ENCODE measurements at places on chromosomes 7 and 10.
A peak's percentile ranks its signal among the peaks of the same experiment; 100 is the strongest.

DNA sequence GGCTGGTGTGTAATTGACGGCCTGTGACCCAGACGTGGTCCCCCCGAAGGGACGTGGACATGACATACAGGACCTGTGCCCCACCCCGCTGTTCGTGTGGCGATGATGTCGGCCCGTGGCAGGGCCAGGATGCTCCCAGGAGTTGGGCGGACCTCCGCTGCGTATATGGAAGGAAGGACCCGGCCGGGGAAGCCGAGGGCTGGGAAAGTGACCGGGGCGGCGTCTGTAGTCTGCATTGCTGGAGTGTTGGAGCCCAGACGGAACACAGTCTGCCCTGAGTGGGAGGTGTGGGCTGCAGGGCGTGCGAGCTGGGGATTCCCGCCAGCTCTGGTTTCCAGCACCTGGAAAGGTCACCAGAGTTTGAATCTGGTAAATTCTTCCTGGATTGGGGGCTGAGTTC lies 45.0 kb upstream of the FOXL3 start:
- DNase-seq: no peak

DNA sequence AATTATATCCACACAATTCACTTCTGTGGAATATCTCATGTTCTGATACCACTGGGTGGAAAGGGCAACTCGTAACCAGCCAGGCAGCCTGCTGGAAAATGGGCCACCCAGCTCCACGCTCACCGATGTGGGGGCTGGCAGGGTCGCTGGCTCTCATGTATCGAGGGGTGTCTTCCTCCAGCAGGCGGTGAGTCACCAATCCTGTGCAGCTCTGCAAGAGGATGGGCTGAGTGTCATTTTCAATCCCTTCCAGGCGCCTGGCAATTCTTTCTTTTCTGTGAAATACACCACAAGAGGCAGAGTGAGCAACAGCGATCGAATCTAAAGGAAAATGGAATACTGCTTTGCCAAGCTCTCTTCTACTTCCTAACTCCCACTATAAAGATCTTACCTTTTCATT lies 80.1 kb downstream of the SVIL start:
- DNase-seq: no peak

- DNase-seq: no peak
Observed at GRCh38 chr7:149334219-149334618, 72.2 kb downstream of the ZNF783 start.

- DNase-seq: no peak
Observed at GRCh38 chr7:71386152-71386785, 254.3 kb downstream of the GALNT17 start.

DNA sequence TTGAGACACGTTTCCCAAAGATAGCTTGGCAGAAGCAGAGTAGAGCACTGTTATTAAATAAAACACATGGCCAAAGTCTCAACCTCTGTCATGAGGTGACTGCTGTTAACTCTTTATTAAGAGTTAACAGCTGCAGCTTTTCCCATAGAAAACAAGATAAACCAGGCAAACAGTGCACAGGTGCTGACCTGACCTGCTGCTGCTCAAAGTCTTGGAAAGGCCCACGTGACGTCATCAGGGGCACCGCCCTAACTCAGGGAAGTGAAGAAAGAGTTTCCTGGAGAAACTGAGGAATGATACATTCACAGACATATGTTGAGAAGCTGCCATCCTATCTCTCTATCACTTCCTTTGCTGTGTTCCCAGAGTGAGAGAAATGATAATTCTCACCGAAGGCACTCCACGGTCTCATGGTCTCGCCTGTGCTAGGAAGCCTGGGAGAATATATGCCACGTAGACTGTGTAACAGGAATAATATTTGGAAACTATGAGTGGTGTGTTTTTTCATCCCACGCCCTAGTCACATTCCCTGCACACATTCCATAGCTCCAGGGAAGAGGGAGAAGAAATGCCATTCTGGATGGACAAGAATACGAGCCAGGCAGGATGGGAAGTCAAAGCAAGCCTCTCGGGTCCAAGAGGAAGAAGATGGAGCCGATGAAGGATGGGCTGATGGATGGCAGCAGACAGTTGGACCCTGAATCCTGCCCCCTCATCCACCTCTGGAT lies 146.2 kb upstream of the NFE2L3 start:
- no peak for DNase-seq

DNA sequence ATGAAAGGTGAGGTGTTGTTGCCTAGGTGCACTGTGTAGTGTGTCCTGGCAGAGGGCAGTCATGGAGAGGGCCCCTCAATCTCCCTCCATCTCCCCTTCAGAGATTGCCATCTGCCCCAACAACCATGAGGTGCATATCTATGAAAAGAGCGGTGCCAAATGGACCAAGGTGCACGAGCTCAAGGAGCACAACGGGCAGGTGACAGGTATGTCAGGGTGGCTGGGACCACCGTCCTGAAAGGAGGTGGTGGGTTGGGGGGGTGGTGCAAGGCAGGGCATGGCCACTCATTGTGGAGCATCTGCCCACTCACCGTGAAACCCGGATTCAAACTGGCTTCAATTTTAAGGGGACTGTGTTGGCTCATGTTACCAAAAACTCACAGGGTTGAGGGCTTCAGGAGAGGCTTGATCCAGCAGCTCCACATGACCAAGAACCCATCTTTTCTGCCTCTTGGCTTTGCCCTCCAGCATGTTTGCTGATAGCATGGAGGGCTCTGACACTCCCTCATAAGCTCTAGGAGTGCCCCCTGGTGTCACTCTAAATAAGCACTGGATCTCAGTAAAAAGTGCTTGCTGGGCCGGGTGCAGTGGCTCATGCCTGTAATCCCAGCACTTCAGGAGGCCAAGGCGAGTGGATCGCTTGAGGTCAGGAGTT lies 12.2 kb downstream of the ARPC1B start:
- DNase-seq: no peak

DNA sequence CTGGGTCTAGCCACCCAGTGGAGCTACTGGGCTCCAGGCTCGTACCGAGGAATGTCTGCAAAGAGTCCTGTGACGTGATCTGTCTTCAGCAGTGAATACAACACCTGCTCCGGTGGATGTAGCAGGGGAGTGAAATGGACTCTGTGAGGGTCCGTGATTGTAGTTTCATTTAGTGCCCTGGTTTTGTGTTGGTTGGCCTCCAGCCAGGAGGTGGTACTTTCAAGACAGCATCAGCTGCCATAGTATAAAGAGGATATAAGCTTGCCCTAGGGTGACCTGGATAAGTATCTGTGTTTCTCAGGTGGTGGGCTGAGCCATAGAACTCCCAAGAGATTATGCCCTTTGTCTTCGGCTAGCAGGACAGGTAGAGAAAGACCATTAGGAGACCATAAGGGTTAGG lies 24.6 kb upstream of the WNT2 start:
- no peak for DNase-seq

GRCh38 chr7:14570750-14571607 lies 331.6 kb downstream of the DGKB start:
- DNase-seq: no peak

GRCh38 chr7:49703337-49703736 lies 70.1 kb upstream of the VWC2 start:
- no peak for DNase-seq

- no peak for DNase-seq
Observed at GRCh38 chr7:3862774-3863173, 561.7 kb downstream of the SDK1 start.

DNA sequence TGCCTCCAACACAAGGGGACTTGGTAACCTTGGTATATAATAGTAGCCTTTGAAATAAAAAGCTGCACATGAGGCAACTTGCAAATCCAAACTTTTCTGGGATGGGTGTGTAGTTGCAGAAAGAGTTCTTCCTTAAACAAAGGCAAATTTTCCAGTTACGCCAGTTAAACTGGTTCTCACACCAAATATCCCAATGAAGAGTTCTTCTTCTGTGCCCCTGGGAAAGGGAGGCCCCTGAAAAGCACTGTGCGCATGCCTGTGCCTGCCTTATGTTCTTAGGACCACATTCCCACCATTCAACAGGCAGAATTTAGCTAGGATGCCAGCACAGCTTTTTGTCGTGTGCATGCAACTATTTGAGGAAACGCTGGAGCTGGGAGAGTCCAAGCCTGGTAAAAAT lies 164.8 kb upstream of the SLC25A13 start:
- no peak for DNase-seq

GRCh38 chr10:3625959-3626751 lies 158.9 kb downstream of the KLF6 start:
- DNase-seq: no peak

- no peak for DNase-seq
Observed at GRCh38 chr7:5677538-5678294, 103.7 kb downstream of the RNF216 start.

- no peak for DNase-seq
Observed at GRCh38 chr7:49264530-49264929, 340.2 kb downstream of the CDC14C start.

- peak; percentile 58 for DNase-seq
Observed at GRCh38 chr7:116122972-116123595, 87.3 kb upstream of the TES start.

DNA sequence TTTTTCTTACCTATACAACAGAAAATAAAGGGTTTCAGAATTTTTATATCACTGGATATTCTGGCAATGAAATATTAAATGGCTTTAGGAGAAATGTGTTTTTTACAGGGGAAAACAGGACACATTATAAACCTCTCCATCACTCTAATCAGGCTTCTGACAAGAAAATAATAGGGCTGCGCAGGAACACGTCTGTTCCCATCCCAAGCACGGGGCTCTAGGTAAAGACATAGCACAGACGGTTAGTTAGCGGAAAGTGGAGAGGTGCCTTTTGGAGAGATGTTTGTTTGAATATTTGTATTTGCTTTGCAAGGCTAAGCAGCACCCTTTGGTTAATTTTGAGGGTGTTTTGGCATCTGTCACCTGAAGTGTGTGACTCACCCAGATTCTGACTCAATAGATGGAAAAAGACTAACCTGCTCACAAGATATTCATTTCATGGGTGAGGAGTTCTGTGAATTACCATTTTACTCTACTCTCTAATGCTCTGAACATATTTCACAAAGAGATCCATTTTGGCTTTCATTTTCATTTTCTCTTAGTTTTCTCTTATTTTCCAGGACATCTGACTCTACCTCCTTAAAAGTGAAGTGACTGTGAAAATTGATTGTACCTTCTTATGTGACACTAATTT lies 174.5 kb upstream of the AKR1E2 start:
- no peak for DNase-seq

DNA sequence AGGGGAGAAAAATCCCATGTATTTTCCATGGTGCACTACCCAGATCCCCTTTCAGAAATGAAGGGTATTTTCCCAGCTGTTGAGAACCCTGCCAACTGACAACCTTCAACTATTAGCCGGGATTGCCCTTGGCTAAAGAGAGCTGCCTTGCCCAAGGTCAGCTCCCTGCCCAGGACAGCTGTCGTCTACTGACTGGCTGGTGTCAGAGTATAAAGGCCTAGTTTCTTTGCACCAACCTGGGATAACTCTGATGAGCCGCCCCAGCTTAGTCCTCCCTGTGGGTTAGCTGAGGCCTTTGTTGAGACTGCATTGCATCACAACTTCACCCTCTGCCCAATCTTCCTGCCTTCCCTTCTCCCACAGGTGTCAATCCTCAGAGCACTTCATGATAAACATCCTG lies 147.2 kb upstream of the RHEB start:
- no peak for DNase-seq

- peak; percentile 98 for DNase-seq
Observed at GRCh38 chr7:129741743-129742213, 130.3 kb downstream of the NRF1 start.

DNA sequence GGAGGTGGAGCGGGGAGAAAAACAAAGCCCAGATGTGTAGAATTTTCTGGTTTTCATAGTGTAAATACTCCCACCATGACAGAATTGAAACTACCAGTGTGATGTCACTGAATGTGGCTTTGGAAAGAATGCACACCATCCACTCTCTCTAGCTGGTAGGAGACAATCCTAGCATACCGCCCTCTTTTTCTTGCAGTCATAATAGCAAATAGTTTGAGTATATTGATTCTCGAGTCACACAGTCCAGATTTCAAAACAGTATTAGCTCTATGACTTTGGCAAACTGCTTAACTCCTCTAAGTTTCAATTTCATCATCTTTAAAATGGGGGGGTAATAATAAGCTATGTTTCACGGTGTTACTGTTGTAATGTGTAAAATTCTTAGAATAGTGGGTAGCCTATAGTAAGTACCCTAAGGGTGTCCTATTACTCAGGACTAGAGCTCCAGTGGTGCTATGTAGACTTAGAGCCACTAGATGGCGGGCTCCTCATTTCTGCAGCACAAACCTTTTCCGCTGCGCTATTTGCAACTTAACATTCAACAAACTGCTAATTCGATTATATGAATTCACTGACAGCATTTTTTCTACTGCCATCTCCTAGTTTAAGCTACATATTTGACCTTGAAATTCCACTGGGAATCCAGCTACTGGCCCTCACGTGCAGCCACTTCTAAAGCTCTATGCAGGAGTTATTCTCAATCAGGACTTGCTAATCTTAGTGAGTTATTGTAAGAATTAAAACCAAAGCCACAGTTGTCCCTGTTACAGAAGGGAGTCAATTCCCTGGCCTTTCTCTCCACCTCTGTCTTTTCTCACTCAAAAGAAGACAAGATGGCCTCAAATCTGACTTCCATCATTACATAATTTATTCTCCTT lies 18.7 kb downstream of the TAS2R40 start:
- peak; percentile 63 for DNase-seq

- DNase-seq: no peak
Observed at GRCh38 chr10:126465771-126466170, 77.5 kb upstream of the ADAM12 start.

GRCh38 chr10:92914478-92915325 lies 66.4 kb downstream of the EXOC6 start:
- peak; percentile 0 for DNase-seq

- DNase-seq: no peak
Observed at GRCh38 chr7:15780271-15780670, 93.8 kb upstream of the MEOX2 start.

GRCh38 chr10:97230146-97230545 lies 44.4 kb upstream of the SLIT1 start:
- no peak for DNase-seq

- no peak for DNase-seq
Observed at GRCh38 chr10:7084280-7085005, 326.4 kb downstream of the SFMBT2 start.

GRCh38 chr10:11642566-11642965 lies 31.1 kb upstream of the USP6NL start:
- DNase-seq: no peak

DNA sequence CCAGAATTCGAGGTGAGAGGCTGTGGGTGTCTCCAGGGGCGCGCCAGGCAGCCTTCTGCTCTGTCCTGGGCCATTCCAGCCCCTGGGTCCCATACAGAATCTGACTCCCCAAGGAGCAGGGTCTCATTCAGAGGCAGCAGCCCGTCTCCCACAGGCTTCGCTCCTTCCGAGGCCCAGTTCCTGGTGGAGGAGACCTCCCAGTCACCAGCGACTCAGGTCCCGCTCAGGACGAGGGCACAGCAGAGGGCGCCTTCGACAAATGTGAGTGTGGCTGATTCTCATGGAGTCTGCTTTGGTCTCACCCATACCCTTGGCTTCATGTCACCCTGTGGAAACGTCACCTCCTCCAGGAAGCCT lies 81.8 kb upstream of the GPR26 start:
- DNase-seq: no peak

DNA sequence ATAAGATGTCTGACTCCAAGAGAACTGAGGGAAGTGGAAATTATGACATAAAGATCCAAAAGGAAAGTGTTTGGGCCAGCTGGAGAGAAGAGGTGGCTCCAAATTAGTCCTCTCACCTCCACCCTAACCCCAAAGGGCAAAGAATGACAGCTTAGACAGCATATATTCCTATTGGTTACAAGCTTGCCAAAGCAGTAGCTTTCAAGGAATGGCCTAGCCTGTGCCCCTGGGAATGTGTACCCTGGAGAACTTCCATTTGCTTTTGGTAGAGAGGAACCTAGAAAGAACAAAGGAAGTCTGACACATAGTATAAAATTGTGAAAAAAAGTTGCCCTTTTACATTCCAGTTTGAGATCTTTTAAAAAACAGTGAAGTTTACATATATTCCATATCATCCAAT lies 11.2 kb upstream of the NRG3 start:
- DNase-seq: no peak

- DNase-seq: no peak
Observed at GRCh38 chr7:50588937-50589336, 23.7 kb upstream of the DDC start.
